ENCODE measurements at places on chromosomes 5 and 9. TPM values are rescaled to one million over a fixed set of nuclear protein-coding genes. Genes with fewer than 3 reads are reported as not detected.

C9 gene
- total RNA-seq = not detected

POU5F2 gene
- 0.22 TPM for total RNA-seq

DMRT2 gene
- not detected for total RNA-seq

RASGEF1C gene
- 0.90 TPM for total RNA-seq

SLC36A3 gene
- total RNA-seq = not detected

BARX1 gene
- 1.2 TPM for total RNA-seq

BAAT gene
- 0.15 TPM for total RNA-seq

Data from H9 (cell line).